ENCODE measurements at places on chromosomes 4 and X.

DNA sequence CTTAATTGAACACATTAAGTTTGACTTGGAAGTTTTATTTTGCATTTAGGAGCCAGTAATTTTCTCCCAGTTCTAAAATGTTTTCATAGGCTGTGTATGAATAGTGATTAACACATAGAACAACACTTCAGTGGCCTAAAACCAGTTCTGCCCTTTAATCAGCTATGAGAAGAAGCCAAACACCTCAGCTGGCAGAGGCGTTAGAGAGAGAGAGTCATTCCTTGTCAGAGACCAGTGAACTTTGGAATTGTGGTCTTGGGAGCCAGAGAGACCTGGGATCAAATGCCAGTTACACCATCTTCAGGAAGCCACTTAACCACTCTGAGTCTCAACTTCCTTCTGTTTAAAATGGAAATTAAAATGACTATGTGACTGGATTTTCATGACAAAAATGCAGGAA, 39.3 kb upstream of the PRPS2 start:
- no peak for DNase-seq

- DNase-seq: no peak
Measured at GRCh38 chr4:10342866-10343265, 114.4 kb downstream of the ZNF518B start.

DNA sequence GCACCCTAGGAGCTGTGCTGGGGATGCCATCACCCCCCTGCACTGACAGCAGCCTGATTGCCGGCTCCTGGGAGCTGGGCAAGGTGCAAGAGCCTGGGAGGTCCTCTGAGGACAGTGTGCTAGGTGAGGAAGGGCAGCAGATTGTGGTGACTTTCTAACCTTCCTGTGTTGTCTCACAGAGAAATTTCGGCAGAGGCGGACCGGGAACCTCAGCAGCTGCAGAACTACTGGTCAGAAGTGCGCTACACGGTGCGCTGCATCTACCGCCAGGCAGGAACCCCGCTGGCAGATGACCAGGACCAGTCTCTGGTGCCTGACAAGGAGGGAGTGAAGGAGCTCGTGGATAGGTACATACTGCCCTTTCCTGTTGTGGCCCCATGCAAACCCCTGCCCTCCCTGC, 89.8 kb downstream of the FAM193A start:
- DNase-seq: no peak

DNA sequence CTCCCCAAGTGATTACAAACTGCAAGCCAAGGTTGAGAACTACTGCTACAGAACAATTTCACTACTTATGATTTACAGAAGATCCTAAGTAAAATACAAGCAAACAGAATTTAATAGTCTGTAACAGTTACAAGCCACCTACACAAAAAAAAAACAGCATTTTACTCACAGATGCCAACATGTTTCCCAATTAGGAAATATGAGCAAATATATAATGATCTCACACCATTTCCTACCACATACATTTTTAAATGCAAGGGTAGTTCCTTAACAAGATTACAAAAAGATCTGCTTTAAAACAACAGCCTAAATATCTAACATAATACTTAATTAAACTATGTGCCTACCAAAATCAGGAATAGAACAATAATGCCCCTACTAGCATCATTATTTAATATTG, 63.4 kb downstream of the EFHC2 start:
- DNase-seq: no peak

GRCh38 chr4:123984886-123985285, 588.3 kb downstream of the SPRY1 start:
- no peak for DNase-seq

- no peak for DNase-seq
Measured at GRCh38 chrX:132384301-132384700, 104.5 kb downstream of the MBNL3 start.

GRCh38 chr4:24655971-24656370, 71.6 kb upstream of the DHX15 start:
- no peak for DNase-seq

DNA sequence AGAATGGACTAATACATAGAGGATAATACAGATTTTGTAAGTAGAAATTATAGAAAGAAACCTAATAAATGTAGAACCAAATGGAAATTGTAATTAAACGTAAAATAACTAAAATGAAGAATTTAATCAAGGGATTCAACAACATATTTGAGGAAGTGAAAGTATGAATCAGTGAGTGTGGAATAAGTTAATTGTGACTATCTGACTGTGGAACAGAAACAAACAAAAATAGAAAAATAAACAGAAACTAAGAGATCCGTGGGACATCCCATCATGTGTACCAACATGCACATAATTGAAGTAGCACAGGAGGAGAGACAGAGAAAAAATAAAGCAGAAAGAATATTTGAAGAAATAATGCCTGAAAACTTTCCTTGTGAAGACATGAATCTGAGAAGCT, 208.6 kb upstream of the TACR3 start:
- DNase-seq: no peak

- DNase-seq: no peak
Measured at GRCh38 chr4:143424276-143424675, 87.6 kb downstream of the GAB1 start.

DNA sequence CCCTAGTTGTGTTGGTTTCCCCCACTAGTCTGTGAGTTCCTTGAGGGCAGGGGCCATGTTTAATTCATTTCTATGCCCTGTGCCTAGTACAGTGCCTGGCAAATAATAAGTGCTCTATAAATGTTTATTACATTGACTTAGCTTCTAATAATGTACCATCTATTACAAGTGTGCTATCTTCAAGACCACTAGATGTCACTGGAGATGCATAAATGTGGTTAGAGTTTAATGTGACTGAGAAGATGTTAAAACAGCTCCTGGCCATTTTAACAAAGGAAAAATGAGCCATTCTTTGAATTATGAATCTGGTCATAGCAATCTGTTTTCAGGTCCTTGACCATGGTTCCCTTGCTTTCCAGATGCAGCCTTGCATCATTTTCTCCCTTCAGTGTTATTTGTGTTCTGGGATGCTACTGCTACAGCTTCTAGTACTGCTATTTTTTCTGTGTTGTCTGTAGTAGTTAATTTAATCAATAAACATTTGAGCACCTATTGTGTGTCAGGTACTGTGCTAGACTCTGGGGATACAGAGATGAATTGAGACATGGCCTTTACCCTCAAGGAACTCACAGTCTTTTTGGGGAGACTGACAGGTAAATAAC, 43.2 kb downstream of the SLC9A6 start:
- DNase-seq: peak; percentile 50

DNA sequence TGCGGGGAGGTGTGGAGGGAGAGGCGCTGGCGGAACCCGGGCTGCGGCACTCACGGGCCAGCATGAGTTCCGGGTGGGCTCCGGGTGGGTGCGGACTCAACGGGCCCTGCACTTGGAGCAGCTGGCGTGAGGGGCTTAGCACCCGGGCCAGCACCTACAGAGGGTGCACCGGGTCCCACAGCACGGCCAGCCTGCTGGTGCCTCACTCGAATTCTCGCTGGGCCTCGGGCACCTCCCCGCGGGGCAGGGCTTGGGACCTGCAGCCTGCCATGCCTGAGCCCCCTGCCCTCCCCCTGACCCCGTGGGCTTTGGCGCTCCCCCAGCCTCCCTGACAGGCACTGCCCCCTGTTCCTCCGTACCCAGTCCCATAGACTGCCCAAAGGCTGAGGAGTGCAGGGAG, 10.8 kb upstream of the CAMK2D start:
- DNase-seq: no peak

GRCh38 chr4:11183356-11183740, 245.3 kb downstream of the HS3ST1 start:
- DNase-seq: no peak

DNA sequence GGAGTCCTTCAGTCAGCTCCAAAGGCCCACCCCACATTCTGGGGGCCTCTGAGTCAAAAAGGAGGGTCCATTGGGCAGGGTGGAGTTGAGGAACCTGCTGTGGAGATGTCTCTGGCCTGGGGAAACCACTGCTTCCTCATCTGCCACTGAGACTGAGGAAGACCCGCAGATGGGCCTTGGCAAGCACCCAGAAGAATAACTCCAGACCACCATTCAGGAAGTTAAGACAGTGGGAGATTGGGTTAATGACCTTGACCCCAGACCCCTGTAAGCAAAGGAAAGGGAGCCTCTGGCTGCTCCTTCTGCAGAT, 8.1 kb upstream of the HSD17B10 start:
- no peak for DNase-seq

- no peak for DNase-seq
Measured at GRCh38 chrX:6002056-6002455, 226.6 kb downstream of the NLGN4X start.

- no peak for DNase-seq
Measured at GRCh38 chr4:67038228-67038566, 507.1 kb downstream of the CENPC start.

DNA sequence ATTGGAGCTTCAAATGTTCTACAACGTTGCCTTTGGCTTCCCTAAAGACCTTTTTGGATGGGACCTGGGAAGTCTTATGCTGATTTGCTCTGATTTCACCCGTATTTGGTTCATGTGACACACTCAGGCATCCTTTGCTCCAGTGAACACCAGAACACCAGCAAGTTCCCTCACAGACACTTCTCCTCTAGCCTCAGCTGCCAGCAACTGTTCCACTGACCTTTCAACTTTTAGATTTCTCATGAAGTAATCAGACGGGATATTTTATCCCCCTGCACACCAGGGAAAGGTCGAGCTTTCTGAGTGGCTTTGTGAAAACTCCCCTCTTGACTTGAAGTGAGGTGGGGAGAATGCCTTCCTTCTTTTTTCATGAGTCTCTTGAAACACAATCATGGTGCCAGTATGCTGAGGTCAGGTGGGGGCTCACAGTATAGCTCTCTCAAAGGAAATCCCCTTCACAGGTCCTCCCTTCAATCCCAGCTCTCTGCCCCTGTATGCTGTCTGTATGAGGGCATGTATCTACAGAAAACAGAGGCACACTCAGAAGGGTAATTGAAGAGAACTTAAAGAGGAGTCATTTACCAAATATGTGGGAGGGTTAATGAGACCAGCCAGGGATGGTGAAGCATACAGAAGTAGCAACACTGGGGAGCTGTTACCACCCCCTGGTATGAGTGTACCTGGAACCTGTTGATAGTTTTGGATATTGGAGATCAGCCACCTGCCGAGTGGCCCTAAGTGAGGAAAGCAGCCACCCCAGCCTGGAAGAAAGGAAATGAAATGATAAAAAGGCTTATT, 62.7 kb downstream of the FGFBP1 start:
- DNase-seq: no peak

GRCh38 chrX:139126493-139126892, 404.0 kb upstream of the F9 start:
- DNase-seq: peak; percentile 42

- DNase-seq: no peak
Measured at GRCh38 chrX:123093792-123094191, 90.3 kb upstream of the GRIA3 start.

GRCh38 chrX:96425200-96425599, 259.4 kb upstream of the DIAPH2 start:
- DNase-seq: no peak

GRCh38 chr4:101071241-101071640, 276.1 kb downstream of the PPP3CA start:
- no peak for DNase-seq

DNA sequence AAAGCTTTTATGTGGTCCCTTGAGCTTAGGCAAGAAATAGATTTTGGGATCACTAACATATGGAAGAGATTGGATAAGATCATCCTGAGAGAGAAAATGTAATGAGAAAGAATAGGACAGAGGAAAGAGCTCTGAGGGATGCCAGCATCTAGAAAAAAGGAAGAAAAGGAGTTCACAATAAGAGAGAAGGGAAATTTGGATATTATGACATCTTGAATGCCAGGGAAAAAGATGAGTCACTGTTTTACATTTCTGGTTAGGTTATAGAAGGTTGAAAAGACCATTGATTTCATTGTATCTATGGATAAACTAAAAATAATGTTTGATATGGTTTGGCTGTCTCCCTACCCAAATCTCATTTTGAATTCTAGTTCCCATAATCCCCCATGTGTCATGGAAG, 208.5 kb downstream of the MAD2L1 start:
- DNase-seq: no peak

GRCh38 chr4:41405464-41406112, 132.4 kb upstream of the LIMCH1 start:
- no peak for DNase-seq

GRCh38 chrX:39704590-39704989, 393.2 kb downstream of the BCOR start:
- no peak for DNase-seq

DNA sequence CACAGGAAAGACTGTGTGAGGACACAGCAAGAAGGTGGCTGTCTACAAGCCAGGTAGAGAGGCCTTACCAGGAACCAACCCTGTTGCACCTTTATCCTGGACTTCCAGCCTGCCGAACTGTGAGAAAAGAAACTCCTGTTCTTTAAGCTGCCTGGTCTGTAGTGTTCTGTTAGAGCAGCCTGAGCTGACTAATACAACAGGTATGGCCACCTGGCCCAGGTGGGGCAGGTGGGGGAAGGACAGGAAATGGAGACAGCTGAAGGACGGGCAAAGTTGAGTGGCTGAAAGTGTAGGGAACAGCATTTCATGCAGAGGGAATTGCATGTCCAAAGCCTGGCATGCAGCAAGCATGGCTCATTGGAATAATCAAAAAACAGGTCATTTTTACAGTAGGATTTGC, 35.1 kb downstream of the CYTL1 start:
- DNase-seq: no peak

DNA sequence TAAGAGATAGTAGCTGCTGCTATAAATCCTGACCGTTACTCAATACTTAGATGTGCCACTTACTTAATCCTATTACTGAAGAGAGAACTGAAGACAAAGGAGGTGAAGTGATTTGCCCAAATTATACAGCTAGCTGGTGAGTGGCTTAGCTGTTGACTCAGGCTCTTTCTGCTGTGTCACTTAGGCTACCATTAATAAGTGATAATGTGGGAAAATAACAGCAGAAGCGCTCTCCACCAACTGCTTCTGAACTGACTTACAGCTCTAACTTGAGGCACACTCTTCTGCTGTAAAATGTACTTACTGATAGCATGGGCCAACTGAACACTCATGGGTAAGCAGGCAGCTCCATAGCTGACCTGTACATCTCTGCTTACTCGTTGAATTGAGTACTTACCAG, 7.5 kb upstream of the KLHL5 start:
- DNase-seq: no peak

GRCh38 chr4:84796394-84796793, 170.1 kb downstream of the WDFY3 start:
- DNase-seq: no peak

GRCh38 chr4:118682928-118683327, 2.3 kb upstream of the METTL14 start:
- no peak for DNase-seq

GRCh38 chr4:7256984-7257810, 64.9 kb downstream of the SORCS2 start:
- DNase-seq: no peak

GRCh38 chr4:172898715-172899114, 269.9 kb upstream of the GALNT7 start:
- no peak for DNase-seq

DNA sequence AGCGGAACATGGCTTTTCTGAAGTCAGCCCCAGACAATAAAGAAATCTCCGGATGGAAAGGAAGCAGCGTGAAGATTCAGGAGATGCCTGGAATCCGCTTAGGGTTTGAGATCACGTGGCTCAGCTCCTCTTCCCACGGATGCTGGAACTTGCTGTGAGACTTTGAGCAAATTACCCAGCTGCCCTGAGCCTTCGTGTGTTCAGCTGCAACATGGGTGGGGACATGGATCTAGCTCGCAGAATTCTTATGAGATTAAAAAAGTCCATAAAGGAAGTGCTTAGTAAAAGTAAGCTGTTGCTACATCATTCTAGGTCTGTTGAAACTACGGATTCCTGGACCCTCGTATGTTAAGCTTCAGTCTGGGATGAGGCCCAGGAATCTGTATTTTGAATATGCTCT, 55.7 kb upstream of the STIM2 start:
- DNase-seq: no peak

- peak; percentile 63 for DNase-seq
Measured at GRCh38 chr4:125313497-125313896, 1.3 kb upstream of the FAT4 start.

Data from activated CD4-positive, alpha-beta T cell treated with anti-CD3 and anti-CD28 coated beads, Interleukin-2, Interleukin-4, amounts not matched to agents 100 ng/mL and 50 ng/mL, durations not matched to agents 16 hours and 8 hours (primary cell).